ENCODE measurements at places on chromosomes 1 and 21.

DNA sequence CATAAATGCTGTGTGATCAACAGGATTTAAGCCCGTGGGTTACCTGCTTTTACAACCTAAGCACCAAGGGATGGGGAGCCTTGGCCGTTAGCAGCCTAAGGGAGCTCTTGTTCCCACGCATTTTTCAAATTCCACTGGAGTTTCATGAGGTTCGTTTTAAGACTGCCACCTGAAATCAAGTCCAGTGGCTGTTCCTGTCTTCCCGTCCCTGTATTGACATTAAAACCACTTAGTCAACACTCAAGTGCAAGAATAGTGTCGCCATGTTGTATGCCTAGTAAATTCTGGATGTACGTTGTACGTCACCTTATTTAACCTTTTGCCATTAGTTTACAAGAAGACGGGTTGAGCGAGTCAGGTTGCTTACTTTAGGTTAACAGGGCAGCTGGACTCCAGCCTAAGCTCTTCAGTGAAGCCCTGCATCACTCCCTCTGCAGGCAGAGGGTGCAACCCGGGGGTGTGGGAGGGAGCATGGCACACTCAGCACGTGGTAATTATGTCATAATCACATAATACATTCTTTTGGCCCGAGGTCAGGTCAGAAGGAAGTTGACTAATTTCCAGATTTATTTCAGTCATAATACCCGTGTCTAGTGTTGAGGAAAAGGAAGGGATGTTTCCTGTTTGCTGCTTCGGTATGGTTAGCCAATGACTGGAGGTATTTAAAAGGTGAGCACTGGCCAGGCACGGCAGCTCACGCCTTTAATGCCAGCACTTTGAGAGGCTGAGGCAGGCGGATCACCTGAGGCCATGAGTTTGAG, 42.5 kb downstream of the CNST start:
- no peak for DNase-seq

GRCh38 chr21:27346041-27346448, 379.2 kb upstream of the ADAMTS5 start:
- DNase-seq, result no peak

GRCh38 chr1:39507230-39507928, 15.9 kb downstream of the BMP8A start:
- no peak for DNase-seq

GRCh38 chr1:226712742-226713419, 26.2 kb downstream of the ITPKB start:
- no peak for DNase-seq

DNA sequence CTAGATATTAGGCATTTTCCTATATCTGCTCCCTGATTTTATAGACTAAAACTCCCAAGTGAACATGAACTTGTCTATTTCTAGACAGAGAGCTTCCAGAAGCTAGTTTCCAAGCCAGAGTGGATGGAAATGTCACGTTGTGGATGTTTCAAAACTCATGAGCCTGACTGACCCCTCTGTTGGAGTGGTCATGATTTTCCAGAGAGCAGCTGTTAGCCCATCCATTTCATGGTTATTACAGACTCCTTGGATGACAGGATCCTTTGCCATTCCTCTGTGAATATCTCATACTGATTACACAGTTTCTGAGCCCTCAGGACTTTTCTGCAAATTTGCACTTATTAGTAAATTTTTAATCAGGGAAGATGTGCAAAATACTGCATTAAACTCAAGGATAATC, 76.8 kb upstream of the ATF3 start:
- DNase-seq, result no peak

GRCh38 chr1:234851450-234852438, 241.8 kb upstream of the IRF2BP2 start:
- DNase-seq, result no peak

- DNase-seq, result no peak
These were observed 175.0 kb downstream of the SMYD3 start for GRCh38 chr1:246332078-246332477.

GRCh38 chr1:68185743-68186142, 46.6 kb downstream of the WLS start:
- DNase-seq, result no peak

DNA sequence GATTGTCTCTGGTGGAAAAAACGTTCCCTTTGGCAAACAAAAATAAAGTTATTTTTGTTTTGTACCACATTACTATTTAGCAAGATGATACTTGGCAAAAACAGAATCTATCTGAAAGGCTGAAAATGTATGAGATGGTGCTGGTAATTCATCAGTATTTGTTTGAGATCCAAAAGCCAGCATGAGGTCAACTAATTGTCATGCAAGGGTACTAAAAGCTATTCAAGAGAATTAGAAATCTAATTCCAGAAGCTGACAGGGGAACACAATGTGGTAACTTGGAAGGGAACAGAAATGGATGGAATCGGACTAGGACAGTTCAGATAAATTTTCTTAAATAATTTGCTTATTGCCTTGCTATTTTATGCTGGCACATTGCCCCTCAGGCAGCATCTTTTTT, 263.8 kb downstream of the KCNT2 start:
- no peak for DNase-seq

GRCh38 chr1:84096176-84096575, 47.9 kb upstream of the PRKACB start:
- DNase-seq, result no peak

DNA sequence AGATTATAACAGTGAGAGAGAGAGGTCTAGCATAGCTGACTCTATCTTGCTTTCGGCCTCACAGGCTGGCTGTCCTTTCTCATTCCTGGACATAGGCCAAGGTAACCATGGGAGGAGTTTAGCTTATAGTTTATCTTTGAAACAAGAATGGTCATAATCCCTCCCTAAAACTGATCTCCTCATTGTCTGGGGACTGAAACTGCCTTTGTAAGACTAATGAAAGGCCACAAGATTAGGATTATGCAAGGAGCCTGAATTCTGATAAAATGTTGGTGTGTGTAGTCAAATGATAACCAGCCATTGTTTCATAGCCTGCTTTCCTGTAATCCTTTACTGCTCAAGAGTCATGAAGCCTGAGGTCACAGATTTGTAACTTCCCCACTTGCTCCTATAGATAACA, 131.9 kb upstream of the LYPLAL1 start:
- DNase-seq, result no peak

DNA sequence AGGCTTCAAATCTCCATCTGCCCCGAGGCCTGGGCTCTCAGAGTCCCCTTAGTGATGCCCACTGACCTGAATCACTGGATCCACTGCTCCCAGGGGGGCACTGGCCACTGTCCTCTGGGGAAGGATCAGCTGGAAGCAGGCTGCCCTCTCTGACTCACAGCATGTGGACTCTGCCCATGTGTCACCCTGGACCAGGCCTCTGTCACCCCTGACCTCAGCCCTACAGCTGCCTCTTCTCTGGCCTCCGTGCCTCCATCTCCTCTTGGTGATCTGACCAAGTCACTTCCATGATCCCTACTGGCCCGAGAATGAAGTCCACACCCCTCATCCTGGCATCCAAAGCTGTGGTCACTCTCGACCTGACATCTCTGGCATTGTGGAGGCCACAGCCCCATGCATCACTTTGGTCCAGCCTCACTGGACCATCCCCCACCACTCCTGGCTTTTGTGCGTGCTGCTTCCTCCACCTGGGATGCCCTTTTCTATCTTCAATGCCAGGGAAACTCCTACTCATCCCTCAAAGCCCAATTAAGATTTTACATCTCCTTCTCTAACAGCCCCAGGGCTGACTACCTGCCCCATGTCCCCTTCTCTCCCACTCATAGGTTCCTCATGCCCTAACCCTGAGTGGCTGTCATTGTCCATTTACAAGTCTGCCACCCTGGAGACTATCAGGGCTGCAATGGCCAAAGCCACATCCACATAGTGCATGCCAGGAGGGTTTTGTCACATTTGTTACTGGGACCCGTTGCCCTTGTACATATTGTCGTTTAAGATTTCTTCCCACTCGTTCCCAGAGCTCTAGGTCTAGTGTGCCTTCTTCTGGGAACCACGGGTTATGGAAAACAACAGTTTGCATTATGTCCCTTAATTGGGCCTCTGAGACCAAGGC, 685.0 kb downstream of the MATN1 start:
- DNase-seq, result no peak

DNA sequence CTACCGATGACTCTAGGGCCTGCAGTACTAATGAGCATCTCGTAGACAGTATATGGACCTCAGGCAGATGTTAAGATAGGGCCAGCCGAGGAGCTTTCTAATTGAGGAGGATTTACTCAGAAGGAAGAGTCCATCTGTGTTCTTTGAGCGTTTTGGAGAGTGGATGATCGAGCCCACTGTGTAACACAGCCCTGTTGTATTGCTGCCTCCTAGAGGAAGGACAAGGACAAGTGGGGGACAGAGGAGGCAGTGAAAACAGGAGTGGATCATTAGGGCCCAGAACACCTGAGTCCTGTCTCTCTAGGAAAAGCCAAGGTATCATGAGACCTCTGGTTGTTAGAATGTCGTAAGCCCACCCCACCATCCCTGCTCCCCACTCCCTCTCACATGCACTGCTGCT, 62.9 kb downstream of the TBX19 start:
- no peak for DNase-seq

DNA sequence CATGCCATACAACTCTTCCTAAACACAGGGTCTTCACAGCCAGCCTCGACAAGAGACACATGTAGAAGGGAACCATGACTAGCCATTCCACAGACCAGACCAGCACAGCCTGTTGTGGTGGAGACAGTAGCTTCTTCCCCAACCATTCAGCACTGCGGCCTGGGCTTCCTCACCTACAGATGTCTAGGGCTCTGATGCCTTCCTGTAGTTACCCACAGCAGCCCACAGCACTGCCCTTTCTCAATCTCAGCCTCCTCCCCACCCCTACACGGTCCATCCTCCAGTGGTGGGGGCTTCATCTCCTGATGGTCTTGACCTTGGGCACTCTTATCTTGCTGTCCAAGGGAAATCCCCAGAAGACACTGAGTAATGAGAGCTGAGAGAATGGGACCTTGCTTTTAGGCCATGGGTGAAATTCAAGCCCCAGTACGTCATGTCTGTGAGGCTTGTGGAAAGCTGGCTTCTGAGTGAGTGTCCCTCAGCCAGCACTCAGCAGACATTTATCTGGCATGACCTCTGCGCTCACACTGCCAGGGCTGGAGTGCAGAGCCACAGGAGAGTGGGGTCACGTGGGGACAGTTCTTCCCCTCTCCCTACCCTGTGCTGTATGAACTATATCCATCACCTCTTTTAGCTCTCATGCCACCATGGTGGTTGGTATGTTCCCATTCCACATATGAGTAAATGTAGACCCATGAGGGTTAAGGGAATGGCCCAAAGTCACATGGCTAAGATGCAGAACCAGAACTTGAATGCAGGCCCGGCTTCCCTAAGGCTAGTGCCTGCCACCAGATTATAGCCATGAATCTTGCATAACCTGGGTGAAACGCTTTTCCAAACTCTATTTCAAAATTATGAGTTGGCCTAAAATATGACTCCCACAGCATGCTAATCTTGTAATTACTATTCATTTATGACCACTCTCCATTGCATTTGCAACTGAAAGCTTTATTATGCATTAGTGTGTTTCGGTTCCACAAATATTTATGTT, 104.7 kb downstream of the HIVEP3 start:
- DNase-seq, result no peak

DNA sequence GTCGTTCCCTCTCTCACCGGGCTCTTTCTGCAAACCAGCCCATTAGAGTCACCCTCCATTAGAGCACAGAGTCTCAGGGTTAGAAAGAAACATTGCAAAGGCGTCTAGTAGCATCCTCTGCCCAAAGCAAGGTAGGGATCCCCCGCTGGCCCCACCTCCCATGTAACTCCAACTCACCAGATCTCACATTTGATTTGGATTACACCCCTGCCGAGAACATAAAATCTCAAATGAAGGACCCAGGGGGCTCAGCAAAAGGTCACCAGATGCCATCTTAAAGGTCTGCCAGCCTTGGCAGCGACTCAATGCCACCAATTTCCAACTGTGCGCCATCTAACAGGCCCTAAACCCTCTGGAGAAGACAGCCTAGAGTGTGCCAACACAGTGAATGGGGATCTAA, 14.1 kb downstream of the C1orf87 start:
- no peak for DNase-seq

Measured in stimulated activated CD8-positive, alpha-beta memory T cell treated with anti-CD3 and anti-CD28 coated beads, Interleukin-15, amount 100 ng/mL, for 1 hour (primary cell).